ENCODE measurements at places on chromosomes 1 and 21.

- DNase-seq: peak; percentile 43
These were observed 12.7 kb upstream of the C1orf167 start for GRCh38 chr1:11749203-11749689.

DNA sequence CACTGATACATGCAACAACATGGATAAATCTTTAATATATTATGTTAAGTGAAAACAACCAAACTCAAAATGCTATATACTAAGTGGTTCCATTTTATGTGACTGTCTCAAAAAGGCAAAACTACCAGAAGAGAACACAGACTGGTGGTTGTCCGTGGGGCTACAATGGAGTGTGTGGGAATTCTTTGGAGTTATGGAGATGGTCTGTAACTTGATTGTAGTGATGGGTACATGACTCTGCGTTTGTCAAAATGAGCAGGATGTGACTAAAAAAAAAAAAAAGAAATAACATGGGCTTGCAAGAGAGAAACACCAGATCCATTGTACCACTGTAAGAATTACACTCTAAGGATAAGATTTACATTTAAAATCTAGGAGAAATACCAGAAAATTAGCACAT is 52.2 kb upstream of the KIAA1614 start:
- DNase-seq: peak; percentile 14

- DNase-seq: no peak
These were observed 34.8 kb upstream of the TENT5C start for GRCh38 chr1:117570988-117571409.

GRCh38 chr21:21076491-21076890 is 78.3 kb downstream of the NCAM2 start:
- peak; percentile 8 for DNase-seq

- no peak for DNase-seq
These were observed 143.0 kb downstream of the CAMTA1 start for GRCh38 chr1:6928106-6928885.

GRCh38 chr1:44616991-44617702 is 57.1 kb downstream of the TMEM53 start:
- peak; percentile 8 for DNase-seq

GRCh38 chr1:217109928-217110327 is 386.7 kb upstream of the ESRRG start:
- no peak for DNase-seq

GRCh38 chr1:112614460-112615065 is 4.4 kb downstream of the ST7L start:
- peak; percentile 76 for DNase-seq

DNA sequence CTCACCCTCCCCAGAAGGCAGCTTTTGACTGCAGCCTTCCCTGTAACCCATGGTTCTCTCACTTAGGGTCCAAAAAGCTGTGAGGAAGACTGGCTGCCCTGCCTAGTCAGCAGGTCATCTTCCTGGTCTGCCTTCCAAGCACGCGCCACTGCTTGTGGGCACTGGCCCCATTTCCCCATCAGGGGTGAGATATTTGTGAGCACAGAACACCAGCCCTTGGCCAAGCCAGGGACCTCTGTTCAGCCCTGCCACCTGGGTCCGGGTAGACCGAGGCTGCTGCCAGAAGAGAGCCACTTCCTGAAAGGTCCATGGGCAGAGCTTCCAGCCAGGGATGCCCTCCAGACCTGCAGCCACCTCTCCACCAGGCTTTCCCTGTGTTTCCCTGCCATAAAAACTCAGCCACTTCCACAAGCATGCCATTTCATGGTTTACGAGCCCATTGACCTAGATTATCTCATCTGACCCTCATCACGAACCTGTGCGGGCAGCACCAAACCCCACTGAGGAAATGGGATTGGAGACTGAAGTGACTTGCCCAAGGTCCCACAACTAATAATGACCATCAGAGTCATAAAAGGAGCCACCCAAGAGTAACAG is 40.5 kb downstream of the GLIS1 start:
- DNase-seq: no peak

GRCh38 chr1:184016169-184016568 is 21.4 kb downstream of the COLGALT2 start:
- no peak for DNase-seq

DNA sequence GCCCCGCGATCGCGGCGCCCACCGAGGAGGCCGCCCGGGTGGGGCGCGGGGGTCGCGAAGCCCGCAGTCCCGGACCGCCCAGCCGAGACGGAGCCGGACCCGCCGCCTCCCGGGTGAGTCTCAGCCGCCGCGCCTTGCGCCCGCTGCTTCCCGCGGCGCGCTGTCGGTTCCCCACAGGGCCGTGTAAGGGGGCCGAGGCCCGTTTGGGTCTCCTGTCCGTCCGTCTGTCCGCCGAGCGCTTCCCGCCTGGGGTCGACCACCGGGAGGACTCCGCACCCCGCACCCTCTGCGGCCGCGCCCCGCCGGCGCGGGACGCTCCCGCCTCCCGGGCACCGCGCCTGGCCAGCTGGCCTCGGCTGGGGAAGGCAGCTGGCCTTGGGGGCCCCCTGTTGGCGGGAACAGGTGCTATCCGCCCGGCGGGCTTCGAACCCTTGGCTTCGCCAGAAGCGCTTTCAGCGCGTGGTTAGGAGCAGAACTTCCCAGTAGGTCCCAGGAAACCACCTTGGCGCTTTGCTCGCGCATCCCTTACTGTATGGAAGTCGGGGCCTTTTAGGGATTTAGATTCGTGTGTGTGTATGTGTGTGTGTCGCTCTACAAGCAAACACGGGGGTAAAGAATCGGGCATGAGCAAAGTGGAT is 414 bp downstream of the TMEM51 start:
- peak; percentile 68 for DNase-seq

- no peak for DNase-seq
These were observed 17.5 kb upstream of the PRDM2 start for GRCh38 chr1:13682444-13682843.

- peak; percentile 9 for DNase-seq
These were observed 114.5 kb upstream of the COL24A1 start for GRCh38 chr1:86271046-86271445.

- DNase-seq: no peak
These were observed 15.8 kb upstream of the TNFRSF8 start for GRCh38 chr1:12047120-12047876.

DNA sequence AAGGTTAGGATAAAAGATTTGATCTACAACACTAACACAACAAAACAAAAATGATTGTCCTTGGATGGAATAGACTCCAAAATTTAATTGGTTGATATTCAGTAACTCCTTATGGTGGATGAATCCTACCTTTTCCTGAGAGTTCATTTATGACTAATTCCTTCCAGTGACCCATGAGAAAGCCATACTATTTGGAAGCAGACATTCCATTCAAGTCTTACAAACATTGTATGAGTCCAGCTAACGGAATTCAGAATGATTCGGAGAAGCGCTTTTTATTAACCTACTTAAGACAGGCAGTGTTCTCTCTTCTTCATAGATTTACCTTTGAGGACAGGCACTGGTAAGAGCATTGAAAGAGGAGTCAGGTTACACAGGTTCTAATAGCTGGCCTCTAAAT is 155.6 kb upstream of the ZNF648 start:
- no peak for DNase-seq

DNA sequence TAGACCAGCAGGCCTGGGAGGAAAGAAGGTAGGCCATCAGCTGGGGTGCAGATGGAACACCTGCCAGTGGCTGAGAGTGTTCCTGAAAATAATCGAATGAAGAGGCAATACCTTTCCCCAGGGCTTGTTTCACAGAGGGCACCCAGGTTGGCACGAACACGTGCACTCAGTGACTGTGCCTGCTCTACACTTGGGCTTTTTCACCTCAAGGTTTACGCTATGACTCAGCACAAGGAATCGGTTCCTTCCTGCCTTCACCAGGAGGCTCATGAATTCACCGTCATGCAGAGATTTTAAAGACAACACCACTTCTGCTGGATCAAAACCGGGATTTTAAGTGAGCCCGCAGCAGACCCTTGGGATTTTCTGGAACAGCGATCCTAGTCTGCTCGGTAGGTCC is 118.5 kb upstream of the ADAR start:
- DNase-seq: peak; percentile 14

DNA sequence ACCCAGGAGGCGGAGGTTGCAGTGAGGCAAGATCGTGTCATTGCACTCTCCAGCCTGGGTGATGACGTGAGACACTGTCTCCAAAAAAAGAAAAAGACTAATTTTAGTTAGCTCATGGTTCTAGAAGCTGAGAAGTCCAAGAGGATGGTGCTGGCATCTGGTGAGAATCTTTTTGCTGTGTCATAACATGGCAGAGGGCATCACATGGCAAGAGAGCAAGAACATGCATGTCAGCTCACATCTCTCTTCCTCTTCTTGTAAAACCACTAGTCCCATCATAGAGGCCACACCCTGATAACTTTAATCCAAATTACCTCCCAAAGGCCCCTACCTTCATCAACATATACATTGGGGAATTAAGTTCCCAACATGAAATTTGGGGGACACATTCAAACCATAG is 13.8 kb upstream of the CNN3 start:
- no peak for DNase-seq

GRCh38 chr1:52771384-52771783 is 45.1 kb downstream of the ZYG11B start:
- DNase-seq: no peak

Measured in cardiac fibroblast (primary cell).